CD4-positive, alpha-beta T cell (primary cell): ENCODE measurements at places on chromosomes 5 and 9.
A peak's percentile ranks its signal among the peaks of the same experiment; 100 is the strongest.

DNA sequence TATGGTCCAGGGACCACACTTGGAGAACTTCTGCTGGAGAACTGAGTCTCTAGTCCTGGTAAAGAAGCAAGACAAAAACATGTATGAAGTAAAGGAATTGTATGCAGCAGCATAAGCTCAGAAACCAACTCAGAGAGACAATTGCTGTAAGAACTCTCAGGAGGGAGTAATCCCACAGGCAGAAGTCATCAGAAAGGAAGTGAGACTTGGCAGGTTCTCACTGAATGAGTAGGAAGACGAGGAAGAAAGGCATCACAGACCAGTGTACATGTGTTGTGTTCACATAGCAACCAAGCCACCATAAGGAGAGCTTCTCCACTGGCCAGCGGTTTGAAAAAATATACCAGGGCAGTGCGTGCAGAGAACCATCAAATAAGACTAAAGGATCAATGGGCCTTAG lies 57.9 kb upstream of the FST start:
- no peak overlapping the region for H3K27ac ChIP-seq
- no peaks in the 10 kb centered on the region for H3K27me3 ChIP-seq
- no peak overlapping the region for H3K4me3 ChIP-seq
- H3K36me3 ChIP-seq, result no peaks in the 10 kb centered on the region
- no peaks in the 10 kb centered on the region for H3K4me1 ChIP-seq

GRCh38 chr5:60077292-60077691 lies 183.8 kb upstream of the PDE4D start:
- no peaks in the 10 kb centered on the region for H3K36me3 ChIP-seq
- no peaks in the 10 kb centered on the region for H3K27me3 ChIP-seq
- H3K27ac ChIP-seq, result no peak overlapping the region
- H3K4me3 ChIP-seq, result no peak overlapping the region

DNA sequence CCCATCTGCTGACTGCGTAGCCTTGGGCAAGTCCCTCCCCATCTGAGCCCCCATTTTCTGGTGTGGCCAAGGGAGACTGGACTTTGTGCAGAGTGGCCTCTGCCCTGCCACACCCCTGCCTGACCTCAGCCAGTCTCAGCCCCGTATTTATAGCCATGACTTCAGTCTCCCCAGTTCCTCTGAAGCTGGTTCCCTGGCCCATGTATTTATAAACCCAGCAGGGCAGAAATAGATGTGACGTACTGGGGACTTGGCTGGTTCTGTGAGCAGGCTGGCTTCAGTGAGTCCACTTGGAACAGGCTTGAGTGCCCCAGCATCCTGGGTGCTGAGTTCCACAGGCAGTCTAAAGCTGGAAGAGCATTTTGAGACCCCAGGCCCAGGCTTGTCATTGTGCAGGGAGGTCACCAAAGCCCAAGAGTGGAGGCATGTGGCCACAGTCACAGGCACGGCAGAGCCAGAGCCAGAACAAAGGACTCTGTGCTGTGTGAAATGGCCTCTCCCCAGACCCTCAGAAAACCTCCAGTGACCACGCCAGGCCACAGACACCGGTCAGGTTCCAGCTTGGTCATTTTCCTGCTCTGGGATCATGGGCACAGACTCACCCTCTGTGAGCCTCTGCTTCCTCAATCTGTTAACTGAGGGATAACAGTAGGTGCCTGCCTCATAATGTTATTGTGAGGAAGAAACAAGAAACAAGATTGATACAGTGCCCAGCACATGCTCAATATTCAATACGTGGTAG lies 30.4 kb upstream of the SYNPO start:
- no peaks in the 10 kb centered on the region for H3K27me3 ChIP-seq
- H3K36me3 ChIP-seq, result no peaks in the 10 kb centered on the region
- no peaks in the 10 kb centered on the region for H3K4me1 ChIP-seq
- no peak overlapping the region for H3K27ac ChIP-seq
- no peak overlapping the region for H3K4me3 ChIP-seq

DNA sequence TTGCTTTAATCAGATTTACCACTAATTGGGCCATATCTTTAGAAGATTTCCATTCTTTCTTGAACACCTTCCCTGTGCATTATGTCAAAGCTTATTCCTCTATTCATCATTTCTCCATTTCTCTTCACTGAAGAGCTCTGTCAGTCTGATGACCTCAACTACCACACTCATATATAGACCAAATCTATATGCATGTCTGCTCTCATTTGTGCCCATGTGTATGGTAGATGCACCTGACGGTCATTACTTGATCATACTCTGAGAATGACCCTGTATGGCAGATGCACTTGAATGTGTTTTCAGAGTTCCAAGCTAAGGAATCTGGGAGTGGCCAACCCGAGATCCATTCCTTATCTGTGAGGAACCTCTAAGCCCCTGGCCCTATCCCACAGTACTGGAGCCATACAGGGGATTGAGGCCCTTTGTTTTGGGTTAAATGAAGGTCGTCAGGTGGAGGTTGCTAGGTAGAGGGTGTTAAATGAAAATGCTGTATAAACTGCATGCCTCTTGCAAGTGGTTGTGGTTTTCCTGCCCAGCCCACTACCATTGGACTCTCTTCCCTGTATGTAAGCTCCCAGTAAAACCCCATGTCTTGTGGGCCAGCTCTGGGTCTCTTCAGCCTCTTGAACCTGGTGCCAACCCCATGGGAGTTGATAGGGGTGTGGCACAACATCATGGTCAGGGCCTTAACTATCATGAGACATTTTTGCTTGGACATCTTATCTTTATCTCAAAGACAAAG lies 229.5 kb downstream of the KIAA0825 start:
- no peak overlapping the region for H3K27ac ChIP-seq
- H3K4me1 ChIP-seq, result no peaks in the 10 kb centered on the region
- no peaks in the 10 kb centered on the region for H3K27me3 ChIP-seq

DNA sequence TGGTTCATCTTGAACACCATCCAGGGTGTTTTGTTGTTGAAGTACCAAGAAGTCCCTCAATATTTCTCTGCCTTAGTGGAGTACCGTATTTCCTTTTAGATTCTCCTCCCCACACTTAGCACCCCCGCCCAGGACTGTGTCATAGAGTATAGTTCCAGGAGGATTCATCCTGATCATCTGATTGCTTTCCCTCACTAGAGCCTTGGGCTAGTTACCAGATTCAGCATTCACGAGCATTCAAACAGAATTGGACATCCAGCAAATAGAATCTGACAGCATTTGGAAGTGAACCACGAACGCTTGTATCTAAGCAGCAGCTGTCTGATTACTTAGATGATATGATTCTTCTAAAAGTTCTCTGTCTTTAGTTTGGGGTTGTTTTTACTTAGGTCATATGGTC lies 248.1 kb upstream of the TAS2R1 start:
- DNase-seq, result no peak
- H3K4me3 ChIP-seq, result no peak overlapping the region
- H3K27me3 ChIP-seq, result no peaks in the 10 kb centered on the region

GRCh38 chr5:75059912-75060545 lies 7.7 kb upstream of the GCNT4 start:
- H3K27me3 ChIP-seq, result no peaks in the 10 kb centered on the region
- peak; percentile 88 for DNase-seq
- H3K4me1 ChIP-seq, result peaks cover 69% of the 10 kb centered on the region
- peak overlapping the region; percentile 59 for H3K27ac ChIP-seq
- H3K4me3 ChIP-seq, result no peak overlapping the region

DNA sequence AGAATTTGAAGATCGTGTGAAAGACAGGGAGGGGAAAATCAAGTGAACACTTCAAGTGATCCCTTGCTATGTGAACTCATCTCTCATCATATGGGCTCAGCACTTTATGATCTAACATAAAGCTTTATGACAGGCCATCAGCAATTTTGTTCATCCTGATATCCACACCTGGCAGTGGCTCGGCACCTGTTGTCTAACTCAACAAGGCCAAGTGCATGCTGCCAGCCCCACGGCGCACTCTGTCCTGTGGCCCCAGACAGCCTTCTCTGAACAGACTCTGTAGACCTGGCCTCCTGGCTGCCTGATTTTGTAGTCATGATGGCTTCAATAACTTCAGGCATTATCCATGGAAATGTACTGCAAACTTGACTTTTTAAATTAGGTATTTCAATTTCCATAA lies 106.3 kb downstream of the MEF2C start:
- no peaks in the 10 kb centered on the region for H3K36me3 ChIP-seq
- no peaks in the 10 kb centered on the region for H3K27me3 ChIP-seq
- H3K4me3 ChIP-seq, result no peak overlapping the region

DNA sequence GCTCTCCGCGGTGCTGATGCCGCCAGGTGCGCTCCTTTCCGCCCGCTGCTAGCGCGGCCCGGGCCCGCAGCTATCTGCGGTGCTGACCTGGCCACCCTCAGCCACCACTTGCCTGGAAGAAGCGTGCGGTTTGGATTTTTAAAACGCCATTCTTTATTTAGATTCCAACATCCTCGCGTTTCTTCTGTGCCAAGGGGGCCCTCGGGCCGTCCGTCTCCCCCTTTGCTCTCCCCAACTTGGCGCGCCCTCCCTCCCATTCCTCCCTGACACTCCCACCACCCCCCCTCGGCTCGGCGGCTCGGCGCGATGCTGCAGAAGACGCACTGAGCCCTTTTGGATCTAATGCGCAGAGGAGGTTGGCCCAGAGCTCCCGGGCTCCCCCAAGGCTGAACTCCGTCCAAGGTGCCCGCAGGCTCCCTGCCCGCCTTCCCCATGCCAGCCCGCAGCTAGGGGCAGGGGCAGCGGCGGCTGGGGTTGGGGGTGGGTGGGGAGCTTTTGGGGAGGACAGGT lies at the start of gene BARHL1:
Gene BARHL1 (plus strand): TSS at position 331 of the 510 bp plus-strand sequence. CDS start 192 bp downstream, outside the sequence.
- H3K4me1 ChIP-seq, result peaks cover 18% of the 10 kb centered on the region
- H3K4me3 ChIP-seq, result peak within 1 kb of the TSS; percentile 22
- H3K27me3 ChIP-seq, result peaks cover 92% of the 10 kb centered on the region
- no peak for DNase-seq
- no peaks in the 10 kb centered on the region for H3K36me3 ChIP-seq

GRCh38 chr5:52947208-52947607 lies 41.9 kb upstream of the ITGA2 start:
- no peaks in the 10 kb centered on the region for H3K27me3 ChIP-seq
- no peak overlapping the region for H3K4me3 ChIP-seq
- H3K36me3 ChIP-seq, result no peaks in the 10 kb centered on the region
- no peak overlapping the region for H3K27ac ChIP-seq
- DNase-seq, result no peak

- H3K4me3 ChIP-seq, result peak overlapping the region; percentile 14
- no peaks in the 10 kb centered on the region for H3K27me3 ChIP-seq
- H3K4me1 ChIP-seq, result no peaks in the 10 kb centered on the region
- no peak for DNase-seq
- peaks cover 21% of the 10 kb centered on the region for H3K36me3 ChIP-seq
Measured at GRCh38 chr5:100889165-100889743, 13.8 kb downstream of the ST8SIA4 start.

DNA sequence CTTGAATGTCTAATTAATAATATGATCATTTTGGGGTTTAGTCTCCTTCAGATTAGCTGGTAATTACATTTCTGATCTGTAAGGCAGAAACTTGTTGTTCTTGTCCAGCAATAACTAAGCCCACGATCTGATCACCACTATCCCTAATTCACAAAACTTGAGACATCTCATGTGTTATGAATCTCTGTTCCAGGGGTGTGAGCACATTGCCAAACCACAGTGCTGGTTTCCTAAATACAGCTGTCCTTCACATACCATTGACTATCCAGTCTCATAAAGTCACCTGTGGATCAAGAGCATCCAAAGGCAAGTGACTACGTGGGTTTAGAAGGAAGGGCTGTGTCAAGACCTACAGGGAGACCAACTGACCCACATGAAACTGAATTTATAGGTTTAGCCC lies 134.1 kb upstream of the PRLR start:
- no peak overlapping the region for H3K27ac ChIP-seq
- H3K4me3 ChIP-seq, result no peak overlapping the region
- no peaks in the 10 kb centered on the region for H3K27me3 ChIP-seq
- DNase-seq, result no peak
- no peaks in the 10 kb centered on the region for H3K36me3 ChIP-seq

DNA sequence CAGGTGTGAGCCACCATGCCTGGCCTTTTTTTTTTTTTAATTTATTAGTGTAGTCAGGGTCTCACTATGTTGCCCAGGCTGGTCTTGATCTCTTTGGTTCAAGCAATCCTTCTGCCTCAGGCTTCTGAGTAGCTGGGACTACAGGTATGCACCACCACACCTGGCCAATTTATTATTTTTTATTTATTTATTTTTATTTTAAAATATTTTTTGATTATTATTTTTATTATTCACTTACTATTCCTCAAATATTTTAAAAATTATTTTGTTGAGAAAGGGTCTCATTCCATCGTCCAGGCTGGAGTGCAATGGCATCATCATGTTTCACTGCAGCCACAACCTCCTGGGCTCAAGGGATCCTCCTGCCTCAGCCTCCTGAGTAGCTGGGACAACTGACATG lies 49.7 kb upstream of the CHD1 start:
- no peak overlapping the region for H3K27ac ChIP-seq
- H3K4me3 ChIP-seq, result no peak overlapping the region
- H3K36me3 ChIP-seq, result no peaks in the 10 kb centered on the region
- H3K4me1 ChIP-seq, result peaks cover 7% of the 10 kb centered on the region
- H3K27me3 ChIP-seq, result no peaks in the 10 kb centered on the region

- H3K36me3 ChIP-seq, result no peaks in the 10 kb centered on the region
- no peak overlapping the region for H3K27ac ChIP-seq
- H3K27me3 ChIP-seq, result no peaks in the 10 kb centered on the region
- no peak for DNase-seq
- H3K4me3 ChIP-seq, result no peak overlapping the region
Measured at GRCh38 chr9:70156729-70157128, 102.0 kb upstream of the SMC5 start.

GRCh38 chr9:126497660-126498275 lies 116.0 kb upstream of the LMX1B start:
- no peaks in the 10 kb centered on the region for H3K36me3 ChIP-seq
- H3K4me3 ChIP-seq, result no peak overlapping the region
- DNase-seq, result no peak
- no peak overlapping the region for H3K27ac ChIP-seq
- peaks cover 12% of the 10 kb centered on the region for H3K27me3 ChIP-seq

- peaks cover 7% of the 10 kb centered on the region for H3K4me1 ChIP-seq
- no peak overlapping the region for H3K4me3 ChIP-seq
- no peak overlapping the region for H3K27ac ChIP-seq
Measured at GRCh38 chr9:123871781-123872180, 58.1 kb downstream of the DENND1A start.

DNA sequence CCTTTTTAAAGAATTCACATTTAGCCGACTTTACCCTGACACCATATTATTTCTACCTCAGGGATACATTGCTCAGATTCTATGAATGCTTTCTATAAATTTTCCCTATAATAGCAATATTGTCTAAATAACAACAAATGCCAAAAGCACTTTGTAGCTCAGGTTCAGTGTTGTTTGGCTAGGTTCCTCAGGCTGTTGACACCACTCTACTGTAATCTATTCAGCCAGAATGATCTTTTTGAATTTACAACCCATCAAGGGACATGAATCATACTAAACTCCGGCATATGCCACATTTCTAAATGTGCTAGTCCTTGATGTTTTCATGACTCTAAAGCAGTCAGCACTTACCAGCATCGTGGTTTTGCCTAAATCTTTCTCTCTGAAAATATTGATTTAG lies 641.5 kb upstream of the CDH10 start:
- no peaks in the 10 kb centered on the region for H3K36me3 ChIP-seq
- H3K4me3 ChIP-seq, result no peak overlapping the region
- no peak for DNase-seq
- H3K4me1 ChIP-seq, result no peaks in the 10 kb centered on the region
- no peaks in the 10 kb centered on the region for H3K27me3 ChIP-seq

GRCh38 chr5:51033215-51033614 lies 350.0 kb upstream of the ISL1 start:
- H3K27ac ChIP-seq, result no peak overlapping the region
- no peaks in the 10 kb centered on the region for H3K36me3 ChIP-seq
- no peak overlapping the region for H3K4me3 ChIP-seq
- no peaks in the 10 kb centered on the region for H3K27me3 ChIP-seq
- no peak for DNase-seq
